ENCODE measurements at places on chromosomes 7 and 10.

GRCh38 chr7:96075510-96076349 is 246.2 kb downstream of the SLC25A13 start:
- peak; percentile 56 for DNase-seq

DNA sequence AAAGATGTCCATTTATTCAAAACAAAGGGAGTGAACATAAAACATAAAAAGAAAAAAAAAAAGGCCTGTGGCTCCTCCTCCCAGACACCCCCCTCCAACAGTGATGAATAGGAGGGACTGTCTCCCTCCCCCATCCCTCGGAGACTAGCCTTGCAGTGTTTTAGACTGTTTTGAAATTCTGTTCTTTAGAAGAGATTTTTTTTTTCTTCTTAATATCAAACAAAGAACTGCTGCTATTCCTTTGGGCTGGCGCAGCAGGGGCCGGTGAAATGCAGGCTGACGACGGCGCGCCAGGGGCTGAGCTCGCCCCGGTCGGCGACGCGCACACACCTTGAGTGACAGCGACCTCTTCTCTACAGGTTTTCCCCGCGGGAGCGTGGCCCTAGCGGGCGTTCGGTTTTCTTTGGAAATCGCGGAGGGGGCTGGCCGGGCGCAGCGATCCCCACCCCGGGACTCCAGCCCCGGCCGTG is at the start of gene LANCL2:
Gene LANCL2 (plus strand): TSS at position 133 of the 470 bp plus-strand sequence. CDS start 689 bp downstream, outside the sequence.
- peak; percentile 62 for DNase-seq

GRCh38 chr7:150401861-150402631 is 22.9 kb downstream of the ZNF775 start:
- no peak for DNase-seq

GRCh38 chr7:92694211-92694610 is 104.0 kb upstream of the FAM133B start:
- DNase-seq = no peak

- no peak for DNase-seq
These were observed 362.3 kb downstream of the GATA3 start for GRCh38 chr10:8416760-8417159.

DNA sequence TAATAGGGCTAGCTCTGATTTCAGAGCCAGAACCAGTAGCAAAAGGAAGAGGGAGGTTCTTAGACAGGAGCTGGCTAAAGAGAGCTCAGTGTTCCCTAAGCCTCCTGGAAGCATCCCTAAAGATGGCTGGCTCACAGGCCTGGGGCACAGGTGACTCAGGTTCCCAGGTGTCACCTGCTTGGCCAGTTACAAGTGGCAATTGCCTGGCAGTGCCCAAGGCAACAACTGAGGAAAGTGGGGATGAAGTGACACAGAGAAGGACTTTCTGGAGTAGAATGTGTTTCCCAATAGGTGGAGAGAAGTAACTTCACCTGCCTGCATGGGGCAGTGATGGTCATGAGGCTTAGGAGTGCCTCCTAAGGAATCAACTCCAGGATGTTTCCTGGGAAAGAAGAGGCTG is 66.5 kb upstream of the EEPD1 start:
- no peak for DNase-seq

GRCh38 chr10:126042354-126042753 is 146.0 kb downstream of the FANK1 start:
- no peak for DNase-seq

DNA sequence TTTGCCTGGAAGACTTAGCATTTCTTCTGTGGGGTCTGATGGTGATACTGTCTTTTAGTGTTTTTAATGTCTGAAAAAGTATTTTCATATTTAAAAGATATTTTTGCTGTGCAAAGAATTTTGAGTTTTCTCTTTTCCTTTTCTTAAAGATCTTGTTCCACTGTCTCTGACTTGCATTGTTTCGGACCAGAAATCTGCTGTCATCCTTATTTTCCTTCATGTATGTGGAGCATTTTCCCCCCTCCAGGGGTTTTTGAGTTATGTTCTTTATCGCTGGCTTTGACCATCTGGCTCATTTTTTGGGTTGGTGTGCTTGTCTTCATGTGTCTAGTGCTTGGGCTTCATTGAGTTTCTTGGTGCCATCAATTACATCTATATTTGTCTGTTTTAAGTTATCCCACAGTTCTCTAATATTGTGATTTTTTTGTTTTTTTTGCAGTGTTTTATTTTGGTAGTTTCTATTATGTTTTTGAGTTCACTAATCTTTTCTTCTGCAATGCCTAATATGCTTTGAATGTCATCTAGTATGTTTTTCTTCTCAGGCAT is 119.9 kb downstream of the MGMT start:
- DNase-seq = no peak

DNA sequence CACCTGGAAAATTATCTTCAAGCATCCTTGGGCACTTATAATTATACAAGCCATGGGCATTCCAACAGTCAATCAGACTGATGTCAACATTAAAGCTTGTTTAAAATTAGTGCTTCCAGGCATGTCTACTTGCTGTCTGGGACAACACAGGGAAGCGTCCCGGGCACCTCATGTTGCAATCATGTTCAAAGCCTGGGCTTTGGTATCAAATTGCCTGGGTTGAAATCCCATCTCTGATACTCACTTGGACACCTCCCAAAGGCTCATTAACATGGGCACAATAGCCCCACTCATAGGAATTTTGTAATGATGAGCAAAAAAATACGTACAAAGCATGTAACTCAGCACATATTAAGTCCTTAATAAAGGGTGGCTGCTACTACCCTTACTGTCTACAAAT is 14.4 kb downstream of the AIFM2 start:
- no peak for DNase-seq

GRCh38 chr7:147541261-147541660 is 1049.3 kb upstream of the C7orf33 start:
- DNase-seq = no peak

GRCh38 chr10:103225939-103226338 is 19.7 kb upstream of the RPEL1 start:
- DNase-seq = no peak

DNA sequence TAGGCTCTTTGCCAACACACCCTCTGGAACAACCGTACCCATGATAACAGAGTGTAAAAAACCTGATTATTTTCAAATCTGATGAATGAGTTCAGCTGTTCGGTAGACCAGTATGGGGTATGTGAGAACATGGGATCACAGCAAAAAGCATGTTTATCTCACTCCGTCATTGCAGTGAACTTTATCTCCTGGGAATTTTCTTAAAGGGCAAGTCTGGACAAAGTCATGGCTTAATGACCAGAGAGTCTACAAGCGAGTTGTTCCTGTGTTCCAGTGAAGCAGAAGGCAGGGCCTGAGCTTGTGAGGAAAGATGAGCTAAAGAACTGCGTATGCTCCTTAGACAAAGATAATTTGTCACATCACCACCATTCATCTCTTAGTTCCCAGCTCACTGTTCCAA is 219.7 kb downstream of the TRIL start:
- no peak for DNase-seq

DNA sequence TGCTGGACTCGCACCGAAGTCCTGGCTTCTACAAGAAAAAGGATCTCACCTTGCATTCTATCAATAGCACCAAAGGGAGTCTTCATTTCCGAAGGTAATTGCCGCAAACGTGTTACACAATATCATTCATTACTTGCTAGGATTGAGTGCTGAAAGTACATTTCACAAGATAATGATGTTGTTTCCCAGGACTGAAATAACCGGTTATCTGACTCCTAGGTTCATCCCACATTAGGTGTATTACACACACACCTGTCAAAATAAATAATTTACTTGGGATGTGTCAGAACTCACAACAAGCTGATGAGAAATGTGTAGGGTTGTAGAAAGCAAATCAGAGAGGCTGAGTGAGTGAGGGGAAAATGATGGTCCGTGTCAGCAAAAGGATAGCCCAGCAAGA is 219.4 kb upstream of the RHOBTB1 start:
- no peak for DNase-seq

GRCh38 chr7:128035712-128036111 is 4.5 kb upstream of the LRRC4 start:
- DNase-seq = peak; percentile 25

- DNase-seq = no peak
These were observed 21.2 kb upstream of the PRKAG2 start for GRCh38 chr7:151897951-151898686.

- DNase-seq = no peak
These were observed 51.5 kb downstream of the IMMP2L start for GRCh38 chr7:111510584-111511378.

- no peak for DNase-seq
These were observed 29.3 kb downstream of the MAPK8 start for GRCh38 chr10:48335788-48336187.

DNA sequence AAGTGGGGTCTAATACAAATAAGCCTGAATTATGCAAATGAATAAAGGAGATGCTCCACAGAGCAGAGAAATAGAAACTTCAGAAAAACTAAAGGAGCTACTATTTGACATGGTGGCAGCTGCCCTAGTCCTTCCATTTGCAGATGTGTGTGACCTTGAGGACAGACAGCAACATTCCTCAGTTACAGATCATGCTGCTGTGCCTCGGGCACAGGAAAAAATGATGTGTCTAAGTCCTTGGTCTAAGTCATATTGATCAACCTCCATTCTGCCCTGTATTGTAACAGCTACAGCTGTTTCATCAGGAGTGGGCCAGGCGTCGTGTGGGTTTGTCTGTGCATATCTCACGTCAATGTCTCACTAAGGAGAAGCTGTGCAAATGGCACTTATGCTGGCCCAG is 710.4 kb downstream of the TNS3 start:
- DNase-seq = no peak

DNA sequence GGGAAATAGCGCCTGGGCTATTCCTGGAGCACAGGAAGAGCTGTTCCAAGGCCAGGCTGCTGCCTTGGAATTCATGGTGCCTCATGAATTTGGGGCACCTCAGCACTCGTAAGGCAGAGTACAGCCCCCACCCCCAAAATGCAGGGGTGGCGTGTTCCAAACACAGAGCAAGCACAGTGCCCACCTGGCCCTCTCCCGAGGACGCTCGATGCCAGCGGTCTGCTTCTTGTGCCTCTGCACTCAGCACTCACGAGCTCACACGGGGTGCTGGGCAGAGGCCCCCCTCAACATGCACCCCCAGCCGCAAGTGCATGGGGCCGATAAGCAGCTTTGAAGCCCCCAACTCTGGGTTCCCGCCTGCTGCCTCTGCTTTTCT is 60.1 kb downstream of the ZRANB1 start:
- DNase-seq = no peak

DNA sequence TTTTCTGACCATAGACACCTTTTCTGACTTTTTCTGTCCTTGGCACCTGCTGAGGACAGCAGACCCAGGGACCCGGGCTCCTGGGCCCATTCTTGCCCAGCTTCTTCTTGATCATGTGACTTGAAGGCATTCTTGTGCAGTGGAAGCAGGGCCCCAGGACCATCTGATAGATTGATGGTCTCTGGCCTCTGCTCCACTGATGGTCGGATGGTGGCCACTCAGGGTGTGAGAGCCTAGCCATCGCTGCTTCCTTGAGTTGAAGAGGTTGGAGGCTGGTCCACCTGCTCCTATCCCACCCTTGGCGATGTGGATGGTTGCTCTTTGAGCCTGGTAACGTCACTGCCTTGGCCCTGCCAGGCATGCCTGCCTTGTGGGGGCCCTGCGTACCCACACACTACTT is 37.8 kb upstream of the ZNF716 start:
- DNase-seq = no peak

- no peak for DNase-seq
These were observed 138.6 kb upstream of the CCDC6 start for GRCh38 chr10:60044971-60045370.

- peak; percentile 25 for DNase-seq
These were observed 700 bp downstream of the MTPN start for GRCh38 chr7:135976312-135977006.

DNA sequence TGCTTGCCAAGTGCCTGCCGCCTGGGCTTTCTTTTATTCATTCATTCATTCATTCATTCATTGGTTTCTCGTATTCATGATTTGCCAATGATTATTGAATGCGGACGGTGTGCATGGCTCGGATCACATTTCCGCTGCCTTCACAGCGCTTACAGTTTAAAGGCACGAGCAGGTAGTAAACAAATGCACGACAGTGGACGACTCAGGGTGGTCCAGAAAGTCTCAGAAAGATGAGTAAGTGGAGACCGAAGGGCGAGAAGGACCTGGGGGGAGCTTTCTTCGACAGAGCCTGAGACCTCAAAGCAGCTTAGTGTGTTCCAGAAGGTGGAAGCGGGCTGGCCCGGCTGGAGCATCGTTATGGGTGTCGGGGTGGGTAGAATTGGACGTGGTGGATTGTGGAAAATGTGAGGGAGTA is 506 bp downstream of the MCM10 start:
- peak; percentile 15 for DNase-seq

DNA sequence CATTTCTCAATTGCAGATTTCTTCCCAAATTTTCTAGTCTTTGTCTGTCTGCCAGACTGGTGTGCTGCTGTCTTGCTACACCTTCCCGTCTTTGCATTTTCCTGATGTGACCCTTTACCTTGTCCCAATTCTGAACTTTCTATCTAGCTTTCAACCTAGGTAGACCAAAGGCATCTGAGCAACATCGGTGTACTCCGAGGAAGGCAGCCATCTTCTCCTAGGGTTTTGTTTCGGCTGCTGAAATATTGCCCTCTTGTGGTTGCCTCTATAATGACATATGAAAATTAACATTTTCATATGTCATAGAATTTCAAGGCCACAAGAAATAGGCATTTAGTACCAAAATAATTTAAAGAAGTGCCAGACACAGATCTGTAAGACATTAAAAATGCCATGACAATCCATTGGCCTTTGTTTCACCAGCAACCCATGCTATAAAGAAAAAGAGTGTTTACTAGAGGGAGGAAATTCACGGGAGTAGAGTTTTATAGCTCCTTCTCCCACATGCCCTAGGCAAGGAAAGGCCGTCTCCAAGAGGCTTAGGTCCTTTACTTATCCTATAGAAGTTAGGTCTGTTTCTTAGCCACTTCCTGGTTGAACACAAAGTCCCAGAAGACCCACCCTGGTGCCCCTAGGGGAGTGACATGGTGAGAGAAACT is 23.4 kb downstream of the OR9A2 start:
- peak; percentile 62 for DNase-seq

- DNase-seq = no peak
These were observed 96.6 kb upstream of the NMT2 start for GRCh38 chr10:15265056-15265455.

- peak; percentile 80 for DNase-seq
These were observed at the start of gene GJC3 for GRCh38 chr7:99928994-99929729. GJC3 (minus strand) TSS chr7:99929620; CDS start chr7:99929620, 0 bp downstream.

DNA sequence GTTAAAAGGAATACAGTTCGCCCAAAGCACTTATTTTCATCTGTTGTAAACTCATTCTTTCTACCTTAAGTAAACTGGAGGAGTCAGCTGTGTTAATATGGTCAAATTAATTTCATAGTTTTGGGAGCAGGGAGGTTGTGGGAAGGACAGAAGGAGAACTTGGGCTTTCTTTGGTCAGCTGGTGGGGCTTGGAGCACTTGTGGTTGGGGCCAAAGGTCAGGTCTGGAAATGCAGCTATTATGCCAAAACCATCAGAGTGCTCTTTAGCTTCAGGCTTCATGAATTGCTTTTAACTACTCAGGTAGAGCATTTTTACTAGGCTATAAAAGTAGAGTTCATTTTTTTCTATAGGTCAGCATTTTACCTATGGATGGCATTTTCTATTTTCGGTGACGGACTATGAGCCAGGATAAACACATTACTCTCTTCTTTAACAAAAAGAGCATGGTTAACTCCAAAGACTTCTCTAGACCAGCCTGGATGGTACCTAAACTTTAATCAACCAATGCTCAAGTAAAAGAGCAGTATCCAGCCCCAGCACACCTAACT is 30.0 kb downstream of the STEAP4 start:
- no peak for DNase-seq
